ENCODE measurements at places on chromosomes 1 and 21.

DNA sequence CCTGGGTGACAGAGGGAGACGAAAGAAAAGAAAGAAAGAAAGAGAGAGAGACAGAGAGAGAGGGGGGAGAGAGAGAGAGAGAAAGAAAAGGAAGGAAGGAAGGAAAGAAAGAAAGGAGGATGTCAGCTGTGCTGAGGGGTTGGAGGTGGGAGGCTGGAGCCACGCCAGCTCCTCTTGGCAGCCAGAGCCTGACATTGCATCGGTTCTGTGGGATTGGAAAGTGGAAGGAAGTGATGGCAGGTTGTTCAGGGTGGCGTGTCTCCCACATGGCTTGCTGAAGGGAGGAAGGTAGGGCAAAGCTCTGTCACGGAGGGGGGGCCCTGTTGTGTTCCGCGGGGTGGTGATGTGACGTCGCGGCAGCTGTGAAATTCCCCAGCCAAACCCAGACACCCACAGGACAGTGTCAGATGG, 30.7 kb downstream of the EIF2D start:
- DNase-seq: peak; percentile 53

DNA sequence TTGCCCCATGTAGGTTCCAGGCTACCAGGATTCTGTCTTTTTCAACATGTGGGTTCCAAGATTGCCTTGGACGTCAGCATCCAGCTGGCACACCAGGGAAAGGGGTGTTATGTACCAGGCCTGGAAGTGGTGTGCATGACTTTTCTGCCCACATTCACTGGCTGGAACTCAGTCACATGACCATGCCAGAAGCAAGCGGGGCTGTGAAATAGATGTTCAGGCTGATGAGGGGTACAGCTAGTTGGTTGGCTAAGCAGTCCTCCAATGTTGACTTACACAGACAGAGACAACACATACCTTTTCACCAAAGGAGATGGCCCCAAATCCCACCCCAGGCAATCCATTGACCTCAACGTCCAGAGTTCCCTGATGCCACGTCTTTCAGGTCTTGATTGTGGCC, 14.3 kb upstream of the PLEKHM2 start:
- no peak for DNase-seq

- DNase-seq: peak; percentile 73
These were observed 19.0 kb downstream of the SLC37A1 start for GRCh38 chr21:42532466-42533181.

DNA sequence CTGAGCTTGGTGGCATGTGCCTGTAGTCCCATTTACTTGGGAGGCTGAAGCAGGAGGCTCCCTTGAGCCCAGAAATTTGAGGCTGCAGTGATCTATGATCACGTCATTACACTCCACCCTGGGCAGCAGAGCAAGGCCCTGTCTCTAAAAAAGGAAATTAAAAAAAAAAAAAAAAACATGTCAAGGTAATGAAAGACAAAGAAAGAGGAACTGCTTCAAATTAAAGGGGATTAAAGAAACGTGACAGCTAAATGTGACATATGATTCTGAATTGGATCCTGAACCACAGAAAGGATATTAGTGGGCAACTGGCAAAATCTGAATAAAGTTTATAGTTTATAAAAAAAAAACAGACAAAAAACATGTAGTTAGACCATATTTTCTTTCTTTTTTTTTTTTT, 3.8 kb upstream of the C2CD4D start:
- DNase-seq: no peak

DNA sequence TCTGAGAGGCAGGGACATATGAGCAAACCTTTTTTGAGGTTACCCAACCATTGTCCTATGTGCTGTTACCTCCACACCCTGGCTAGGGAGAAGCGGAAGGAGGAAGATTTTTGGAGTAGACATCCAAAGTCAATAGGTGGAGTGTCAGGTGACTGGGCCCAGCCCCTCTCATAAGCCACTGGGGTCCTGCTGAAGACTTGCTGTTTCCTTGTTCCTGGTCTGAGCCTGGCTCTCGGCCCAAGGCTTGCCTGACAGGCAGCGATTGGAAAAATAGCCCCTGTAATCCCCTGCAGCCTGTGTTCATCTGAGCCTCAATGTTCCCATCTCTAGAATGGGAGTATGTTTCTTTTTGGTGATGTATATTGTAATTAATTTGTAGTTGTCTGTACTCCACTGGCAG, 6.9 kb upstream of the PIGR start:
- no peak for DNase-seq

GRCh38 chr1:78184460-78185072, 138.8 kb downstream of the GIPC2 start:
- DNase-seq: no peak

GRCh38 chr21:25506887-25507286, 100.4 kb downstream of the MRPL39 start:
- no peak for DNase-seq

DNA sequence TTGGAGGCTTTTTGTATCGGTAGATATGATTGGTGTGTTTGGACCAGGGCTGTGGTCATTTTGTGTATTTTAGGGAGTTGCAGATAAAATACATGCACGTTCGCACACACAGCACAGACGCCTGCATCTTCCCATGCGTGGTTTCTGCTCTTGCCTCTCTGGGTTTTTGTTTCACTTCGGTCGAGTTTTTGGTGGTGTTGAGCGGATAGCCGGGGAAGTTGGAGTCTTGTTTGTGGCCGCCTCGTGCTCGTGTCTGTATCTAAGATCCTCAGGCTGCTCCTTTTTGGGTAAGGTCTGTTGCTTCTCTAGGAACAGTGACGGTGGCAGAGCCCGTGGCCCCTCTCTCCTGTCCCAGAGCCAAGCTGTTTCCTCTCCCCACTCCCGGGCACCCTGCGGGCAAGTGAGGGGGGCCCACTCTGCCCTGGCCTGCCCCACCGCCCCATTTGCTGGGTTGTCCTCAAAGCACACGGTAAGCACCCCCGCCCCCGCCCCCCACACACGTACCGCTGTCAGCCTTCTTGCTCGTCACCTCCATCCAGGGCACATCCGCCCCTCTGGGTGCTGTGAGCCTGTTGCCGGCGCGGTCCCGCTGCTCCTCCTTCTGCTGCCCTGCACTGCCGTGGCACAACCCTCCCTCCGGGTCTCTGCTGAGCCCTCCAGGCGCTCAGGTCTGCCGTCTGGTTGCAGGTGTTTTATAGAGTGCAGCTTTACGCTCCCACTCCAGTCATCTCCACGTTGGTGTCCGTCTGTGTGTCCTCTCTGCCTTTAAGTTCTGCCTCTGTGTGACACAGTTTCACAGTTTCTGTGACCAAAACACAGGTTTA, 51.9 kb downstream of the AGPAT3 start:
- no peak for DNase-seq

- DNase-seq: no peak
These were observed 145.5 kb upstream of the DMRTA2 start for GRCh38 chr1:50568782-50569181.

DNA sequence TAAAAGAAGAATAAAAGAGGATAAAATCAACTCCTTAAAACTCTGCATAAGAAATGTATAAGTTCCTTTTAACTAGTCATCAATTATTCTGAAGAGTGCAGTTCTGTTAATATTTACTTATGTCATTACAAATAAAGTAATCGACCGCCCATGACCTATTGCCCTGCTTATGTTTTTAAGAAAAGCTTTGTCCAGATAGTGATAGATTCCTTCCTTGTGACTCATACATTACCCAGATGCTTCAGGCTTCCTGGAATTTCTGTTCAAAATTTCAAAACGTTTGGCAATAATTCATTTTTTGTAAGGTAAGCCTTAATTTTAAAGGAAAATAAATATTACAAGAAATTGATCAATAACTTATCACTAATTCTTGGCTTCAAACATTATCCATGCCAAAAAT, 918.2 kb upstream of the ADGRL2 start:
- no peak for DNase-seq

- DNase-seq: no peak
These were observed 12.1 kb upstream of the COA6 start for GRCh38 chr1:234361102-234361603.

DNA sequence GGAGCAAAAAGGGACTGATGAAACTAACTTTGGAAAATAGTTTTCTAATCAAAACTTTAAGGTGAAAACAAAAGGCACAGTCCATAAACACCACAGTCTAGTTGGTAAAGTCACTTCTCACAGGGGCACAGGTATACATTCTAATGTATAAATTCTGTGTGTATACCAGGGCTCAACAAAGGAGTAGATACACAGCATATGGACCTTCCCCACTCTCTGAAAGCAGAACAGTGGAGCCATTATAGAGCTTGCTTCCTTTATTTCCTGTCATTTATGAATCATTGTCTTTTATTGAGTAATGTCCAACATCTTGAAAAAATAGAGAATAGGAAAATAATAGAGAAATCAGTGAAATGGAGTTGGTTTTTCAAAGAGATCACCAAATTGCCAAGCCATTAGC, 746.5 kb upstream of the CHRM3 start:
- DNase-seq: no peak

DNA sequence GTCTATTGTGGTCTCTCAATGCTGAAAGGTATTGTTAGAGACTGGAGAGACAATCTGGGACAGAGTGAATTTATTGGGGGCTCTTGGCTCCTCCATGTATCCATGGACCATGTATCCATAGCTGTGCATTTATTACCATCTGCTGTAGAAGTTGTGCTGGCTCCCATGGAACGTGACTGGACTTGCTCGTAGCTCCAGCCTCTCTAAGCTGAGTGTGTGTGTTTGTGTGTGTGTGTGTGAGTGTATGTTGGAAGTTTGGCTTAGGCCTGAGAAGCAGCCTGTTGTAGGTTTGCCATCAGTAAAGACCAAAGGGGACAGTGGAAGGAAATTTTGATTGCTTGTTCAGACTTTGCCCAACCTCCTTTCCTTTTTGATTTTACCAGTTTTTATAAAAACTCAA, 105.7 kb upstream of the USP24 start:
- no peak for DNase-seq

- peak; percentile 42 for DNase-seq
These were observed 15.6 kb downstream of the DDAH1 start for GRCh38 chr1:85449356-85449755.

GRCh38 chr1:175889848-175890247, 146.5 kb upstream of the TNR start:
- DNase-seq: no peak

DNA sequence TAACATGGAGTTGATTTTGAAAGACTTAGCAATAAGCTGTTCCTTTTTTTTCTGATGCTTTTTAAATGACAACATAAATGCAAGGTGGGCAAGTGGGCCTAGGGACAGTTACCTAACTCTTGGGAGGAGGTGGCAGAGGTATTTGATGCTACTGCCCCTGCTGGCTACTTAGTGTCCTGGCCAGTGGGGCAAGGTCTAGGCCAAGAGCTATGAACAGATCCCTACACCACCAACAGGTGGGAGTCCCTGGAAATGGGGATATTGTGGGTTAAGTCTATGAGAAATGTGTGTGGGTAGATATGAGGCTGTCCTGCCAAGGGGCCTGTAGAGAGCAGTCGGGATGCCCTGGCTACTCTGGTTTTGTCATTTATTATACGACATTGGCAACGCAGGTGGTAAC, 31.3 kb upstream of the B3GALT5 start:
- no peak for DNase-seq

- no peak for DNase-seq
These were observed 10.4 kb upstream of the KLF18 start for GRCh38 chr1:44151808-44152207.

- DNase-seq: no peak
These were observed 33.2 kb downstream of the SSBP3 start for GRCh38 chr1:54372978-54373377.

DNA sequence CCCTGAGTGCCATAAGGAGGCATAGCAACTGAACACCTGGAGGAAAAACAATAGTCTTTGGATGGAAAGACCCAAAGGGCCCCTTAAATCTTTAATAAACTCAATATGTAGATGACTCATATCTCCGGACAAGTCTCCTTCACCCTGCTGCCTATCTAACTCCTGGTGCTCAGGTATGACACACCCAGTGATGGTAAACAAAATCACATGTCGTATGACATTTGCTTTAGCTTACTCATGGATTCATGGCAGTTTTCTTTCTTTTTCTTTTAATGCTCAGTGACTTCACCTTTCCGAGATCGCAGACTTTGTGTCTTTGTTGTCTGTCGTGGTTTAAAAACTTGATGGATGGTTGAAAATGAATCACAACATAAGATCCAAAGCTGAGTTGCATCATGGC, 208.5 kb upstream of the PROX1 start:
- DNase-seq: no peak

GRCh38 chr1:77459881-77460280, 178.1 kb downstream of the AK5 start:
- no peak for DNase-seq

DNA sequence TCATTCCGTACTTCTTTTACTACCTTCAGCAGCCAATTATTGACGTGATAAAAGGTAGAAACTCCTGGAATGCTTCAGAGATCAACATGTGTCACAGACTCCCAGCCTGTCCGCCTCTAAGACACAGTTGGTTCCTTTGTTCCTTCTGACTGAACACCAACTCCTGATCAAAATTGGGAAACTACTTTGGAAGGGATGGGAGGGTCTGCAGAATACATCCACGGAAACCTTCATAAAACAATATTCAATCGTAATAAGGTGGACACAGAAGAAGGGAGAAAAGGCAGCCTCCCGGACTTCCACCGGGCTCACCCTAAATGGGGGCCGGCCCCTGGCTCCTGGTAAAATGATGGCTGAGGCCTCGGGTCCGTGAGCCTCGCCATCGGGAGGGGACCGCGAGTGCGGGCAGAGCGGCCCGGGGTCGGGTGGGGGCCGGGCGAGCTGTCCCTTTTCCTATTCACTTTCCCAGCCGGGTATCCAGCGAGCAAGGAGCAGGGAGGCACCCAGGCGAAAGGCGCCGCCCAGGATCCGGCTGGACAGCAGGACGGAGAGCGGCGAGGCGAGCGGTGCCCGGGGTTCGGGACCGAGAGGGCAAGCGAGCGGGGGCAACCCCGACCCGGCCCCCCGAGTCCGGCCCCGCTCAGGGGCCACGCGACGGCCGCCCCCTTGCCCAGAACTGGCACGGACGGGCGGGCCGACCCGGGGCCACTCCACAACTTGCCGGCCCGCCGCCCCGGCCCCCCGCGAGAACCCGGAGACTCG, 805 bp downstream of the NRIP1 start:
- DNase-seq: no peak

- DNase-seq: no peak
These were observed 5.1 kb upstream of the ARHGEF2 start for GRCh38 chr1:155983191-155984024.

DNA sequence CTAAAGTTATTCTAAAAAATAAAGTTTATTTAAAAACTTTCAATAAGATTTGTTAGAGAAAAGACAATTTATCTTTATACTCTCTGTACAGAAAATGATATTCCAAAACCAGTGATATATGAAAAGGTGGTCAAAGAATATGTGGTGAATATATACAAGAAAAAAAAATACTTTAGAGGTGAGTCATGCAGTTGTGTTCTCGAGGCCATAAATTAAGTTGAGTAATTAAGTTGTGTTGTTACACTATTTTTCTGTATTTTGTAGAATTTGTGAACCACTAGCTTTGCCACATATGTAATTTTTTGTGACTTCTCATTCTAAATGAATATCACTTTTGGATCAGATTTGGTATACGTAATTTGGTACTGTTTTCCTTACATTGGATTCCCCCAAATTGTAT, 23.6 kb upstream of the DUSP10 start:
- no peak for DNase-seq

DNA sequence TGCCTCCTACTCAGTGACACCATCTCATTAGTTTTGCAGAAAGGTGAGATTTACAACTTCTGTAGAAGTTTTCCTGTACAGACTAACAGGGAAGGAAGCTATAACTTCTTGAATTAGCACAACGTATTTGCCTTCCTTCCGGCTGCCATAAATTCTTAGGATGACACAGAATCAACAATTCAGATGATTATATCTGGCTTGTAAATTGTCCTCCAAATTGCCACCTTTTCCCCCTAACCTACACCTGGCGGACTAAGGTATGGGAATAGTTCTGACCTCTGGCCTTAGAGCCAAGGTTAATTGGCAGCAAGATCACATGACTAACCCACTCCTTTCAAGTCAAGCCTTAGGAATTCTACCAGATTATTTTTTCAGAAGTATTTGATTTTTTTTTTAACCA, 284.3 kb downstream of the LMO4 start:
- no peak for DNase-seq

Data from pons (tissue), 1 donor.